ENCODE measurements at places on chromosomes 4 and X. TPM values are rescaled to one million over a fixed set of nuclear protein-coding genes. Genes with fewer than 3 reads are reported as not detected.

DCAF4L1 gene
- 0.18 TPM for total RNA-seq

HSFX2 gene
- not detected for total RNA-seq

DNA sequence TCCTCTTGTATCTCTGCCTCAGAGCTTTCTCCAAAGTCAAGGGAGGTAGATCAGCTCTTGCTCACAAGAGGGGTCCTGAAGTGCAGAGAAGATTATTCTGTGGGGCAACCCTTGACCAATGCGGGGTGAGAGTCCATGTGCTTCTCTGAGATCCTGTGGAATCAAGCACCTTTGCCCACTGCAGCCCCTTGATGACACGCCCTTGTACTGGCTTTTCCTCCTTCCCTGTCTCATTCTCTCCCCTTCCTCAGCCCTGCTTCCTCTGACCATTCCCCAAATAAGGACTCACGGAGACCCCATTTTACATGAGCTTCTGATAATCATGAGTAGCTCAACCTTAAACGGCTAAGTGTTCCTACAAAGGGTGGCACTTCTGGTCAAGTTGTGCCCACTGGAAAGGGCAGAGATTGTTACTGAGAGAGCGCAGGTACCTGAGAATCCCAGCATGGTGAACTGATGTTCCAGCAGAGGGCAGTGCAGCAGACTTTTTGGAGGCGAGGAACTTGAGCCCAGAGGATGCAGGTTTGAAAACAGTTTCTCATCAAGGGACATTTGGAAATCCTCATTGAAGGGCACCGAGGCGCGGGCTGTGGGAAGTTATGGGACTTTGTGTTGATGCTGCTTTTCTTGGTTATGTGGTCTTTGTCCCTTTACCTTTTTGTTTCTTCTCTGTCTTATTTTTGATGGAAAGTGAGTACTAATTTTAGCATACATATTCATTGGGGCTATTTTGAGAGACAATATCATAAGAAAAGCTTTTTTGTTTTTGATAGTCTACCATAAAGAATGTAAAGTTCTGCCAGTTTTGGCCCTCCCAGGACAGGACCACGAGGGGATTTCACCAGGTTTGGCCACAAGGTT, 201.3 kb downstream of the RBM46 start:
- DNase-seq = peak; percentile 48

- DNase-seq = peak; percentile 91
Measured at GRCh38 chrX:10496345-10496965, 123.9 kb downstream of the MID1 start.

- DNase-seq = no peak
Measured at GRCh38 chr4:138871555-138871875, 144.1 kb upstream of the NOCT start.

- peak; percentile 33 for DNase-seq
Measured at GRCh38 chr4:37970702-37971101, 10.5 kb downstream of the PTTG2 start.

Measured in IMR-90 (cell line).